Activated CD4-positive, alpha-beta T cell treated with anti-CD3 and anti-CD28 coated beads, Interleukin-2, Interleukin-4, amounts not matched to agents 100 ng/mL and 50 ng/mL, durations not matched to agents 16 hours and 8 hours (primary cell): ENCODE measurements at places on chromosomes 3 and 15.
A peak's percentile ranks its signal among the peaks of the same experiment; 100 is the strongest.

DNA sequence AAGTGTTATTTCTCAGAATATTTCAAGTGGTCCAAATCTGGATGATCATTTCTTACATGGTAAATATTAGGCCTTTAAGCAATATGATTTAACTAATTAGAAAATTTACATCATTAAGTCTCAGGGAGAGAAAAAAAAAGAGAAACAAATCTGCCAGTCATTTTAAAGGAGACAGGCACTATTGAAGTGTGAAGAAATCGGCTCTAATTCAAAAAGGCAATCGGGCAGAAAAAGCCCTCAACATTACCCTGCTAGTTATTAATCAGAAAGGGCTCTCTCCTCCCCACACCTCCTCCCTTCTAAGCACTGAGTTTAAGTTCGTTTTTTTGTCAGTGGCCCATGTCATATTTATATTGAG is 215.9 kb downstream of the MEIS2 start:
- no peak for DNase-seq

DNA sequence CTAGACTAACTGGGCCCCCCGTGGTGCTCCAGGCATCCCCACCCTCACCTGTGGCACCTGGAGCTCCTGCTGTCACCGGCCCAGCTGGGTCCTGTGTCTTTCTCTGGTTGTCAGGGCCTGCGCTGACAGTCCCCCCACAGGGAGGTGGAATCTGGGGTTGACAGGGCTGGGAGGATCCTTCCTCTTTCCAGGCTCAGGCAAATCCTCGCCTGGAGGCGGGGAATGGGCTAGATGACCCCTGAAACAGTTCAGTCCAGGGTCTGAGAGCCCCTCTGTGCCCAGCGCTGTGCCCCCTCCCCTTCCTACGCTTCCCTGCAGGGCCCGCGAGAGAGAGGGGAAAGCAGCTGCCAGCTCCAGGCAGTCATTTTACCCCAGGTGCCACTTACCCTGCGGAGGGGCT is 50.1 kb upstream of the MCF2L2 start:
- DNase-seq: no peak

GRCh38 chr15:28013480-28013879 is 85.6 kb downstream of the OCA2 start:
- DNase-seq: no peak

GRCh38 chr3:38967693-38967989 is 84.1 kb downstream of the SCN11A start:
- no peak for DNase-seq

- no peak for DNase-seq
Observed at GRCh38 chr15:92365084-92365483, 28.6 kb upstream of the ST8SIA2 start.

GRCh38 chr3:69510481-69511030 is 124.7 kb upstream of the FRMD4B start:
- DNase-seq: no peak

- DNase-seq: no peak
Observed at GRCh38 chr15:23002920-23003319, 22.8 kb upstream of the CYFIP1 start.

- DNase-seq: no peak
Observed at GRCh38 chr3:16088496-16088895, 86.0 kb upstream of the GALNT15 start.

DNA sequence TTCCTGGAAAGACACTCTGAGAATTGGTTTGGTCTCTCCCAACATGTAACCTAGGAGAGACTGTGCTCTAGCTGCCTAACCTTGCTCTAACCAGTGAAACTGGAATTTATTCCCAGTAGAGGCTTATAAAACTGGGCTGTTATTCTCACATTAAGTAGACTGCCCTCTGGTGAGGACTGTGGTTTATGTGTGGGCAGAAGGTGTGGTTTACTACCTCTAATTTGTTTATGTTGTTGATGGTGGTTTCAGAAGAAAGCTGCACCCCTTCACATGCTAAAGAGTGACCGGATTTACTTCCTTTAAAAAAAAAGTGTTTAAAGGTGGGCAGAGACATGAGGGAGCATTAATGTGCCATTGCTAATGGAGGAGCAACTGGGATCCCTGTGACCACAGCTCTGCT is 273.2 kb downstream of the MECOM start:
- no peak for DNase-seq

GRCh38 chr3:193114431-193115340 is 126.3 kb upstream of the PLAAT1 start:
- no peak for DNase-seq

- DNase-seq: peak; percentile 3
Observed at GRCh38 chr3:139797724-139798343, 120.1 kb upstream of the NMNAT3 start.

GRCh38 chr3:59443618-59444293 is 393.9 kb upstream of the CFAP20DC start:
- DNase-seq: no peak

- DNase-seq: no peak
Observed at GRCh38 chr3:177382944-177383343, 185.7 kb upstream of the TBL1XR1 start.

DNA sequence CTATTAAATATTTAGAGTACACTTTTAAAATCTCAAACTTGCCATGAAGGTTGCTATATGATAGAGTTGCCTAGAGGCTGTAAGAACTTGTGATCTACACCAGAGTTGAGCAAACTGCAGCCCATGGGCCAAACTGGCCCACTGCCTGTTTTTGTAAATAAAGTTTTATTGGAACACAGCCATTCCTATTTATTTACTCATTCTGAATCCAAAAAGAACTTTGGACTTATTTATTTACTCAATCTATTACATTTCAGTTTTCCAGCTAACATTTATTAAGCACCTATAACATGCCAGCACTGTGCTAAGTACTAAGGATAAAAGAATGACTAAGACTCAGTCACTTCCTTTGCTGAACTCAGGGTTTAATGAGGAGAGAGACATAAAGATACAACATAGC is 403.6 kb downstream of the ERC2 start:
- no peak for DNase-seq

GRCh38 chr3:25844891-25845290 is 55.0 kb downstream of the OXSM start:
- no peak for DNase-seq

- DNase-seq: no peak
Observed at GRCh38 chr3:37861620-37862041, at the start of gene CTDSPL. Gene CTDSPL (plus strand): TSS chr3:37861880. CDS start chr3:37862200, 320 bp downstream.

DNA sequence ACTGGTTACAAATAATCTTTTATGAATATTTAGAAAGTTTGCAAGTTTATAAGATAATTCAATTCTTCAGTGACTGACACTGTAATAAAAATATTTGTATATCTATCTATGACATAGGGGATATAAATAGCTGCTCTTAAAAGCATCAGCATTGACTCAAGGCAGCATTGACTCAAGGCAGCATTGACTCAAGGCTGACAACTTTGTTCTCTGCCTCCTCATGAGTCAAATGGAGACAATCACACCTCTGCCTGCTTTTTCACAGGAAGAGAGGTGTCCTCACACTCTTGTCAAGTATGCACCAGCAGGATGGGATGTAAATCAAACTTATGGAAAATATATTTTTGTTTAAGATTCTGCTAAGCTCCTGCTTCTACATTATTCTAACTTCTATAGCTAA is 1173.1 kb downstream of the NSUN3 start:
- DNase-seq: no peak

GRCh38 chr15:42286445-42287029 is 13.3 kb upstream of the TMEM87A start:
- DNase-seq: no peak

GRCh38 chr3:139561959-139562676 is 22.6 kb upstream of the RBP1 start:
- no peak for DNase-seq

DNA sequence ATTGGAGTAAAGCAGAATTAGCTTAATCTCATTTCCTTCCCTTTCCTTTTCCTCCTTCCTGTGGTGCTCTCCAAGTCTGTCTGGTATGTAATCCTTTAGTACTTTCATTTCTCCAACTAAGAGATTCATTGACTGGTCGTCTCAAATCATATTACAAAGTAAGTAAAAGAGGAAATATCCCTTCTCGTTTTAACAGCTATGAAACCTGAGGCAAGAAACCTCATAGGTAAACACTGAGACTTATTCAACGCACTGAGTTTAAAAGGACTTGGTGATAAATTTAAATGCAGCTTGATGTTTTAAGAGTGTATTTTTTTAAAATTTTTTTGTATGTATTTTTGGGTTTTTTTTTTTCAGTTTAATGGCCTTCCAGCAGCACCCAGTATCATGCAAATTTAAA is 117.2 kb upstream of the LRRC3B start:
- DNase-seq: no peak

GRCh38 chr3:147240581-147240980 is 165.8 kb downstream of the ZIC4 start:
- DNase-seq: no peak

DNA sequence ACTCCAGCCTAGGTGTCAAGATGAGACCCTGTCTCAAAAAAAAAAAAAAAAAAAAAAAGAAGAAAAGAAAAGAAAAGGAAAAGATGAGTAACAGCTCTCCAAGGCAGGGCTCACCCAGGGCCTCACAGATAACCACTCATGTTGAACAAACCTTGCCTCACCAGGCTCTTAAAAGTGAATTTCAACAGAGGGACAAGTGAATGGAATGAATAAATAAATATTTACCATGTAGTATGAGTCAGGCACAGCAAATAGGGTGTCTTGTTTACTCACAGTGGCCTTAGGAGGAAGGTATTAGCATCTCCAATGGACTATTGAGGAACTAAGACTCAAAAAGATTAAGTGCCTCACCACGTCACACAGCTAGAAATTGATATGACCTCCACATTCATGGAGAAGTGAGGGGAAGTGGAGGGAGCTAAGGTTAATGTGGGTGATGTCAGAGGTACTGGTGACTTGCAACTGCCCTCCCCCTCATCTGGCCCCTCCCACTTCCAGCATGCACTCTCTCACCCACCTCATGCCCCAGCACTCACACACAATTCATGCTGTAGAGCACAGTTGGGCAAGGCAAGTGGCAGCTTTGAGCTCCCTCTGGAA is 255.5 kb downstream of the UACA start:
- no peak for DNase-seq

DNA sequence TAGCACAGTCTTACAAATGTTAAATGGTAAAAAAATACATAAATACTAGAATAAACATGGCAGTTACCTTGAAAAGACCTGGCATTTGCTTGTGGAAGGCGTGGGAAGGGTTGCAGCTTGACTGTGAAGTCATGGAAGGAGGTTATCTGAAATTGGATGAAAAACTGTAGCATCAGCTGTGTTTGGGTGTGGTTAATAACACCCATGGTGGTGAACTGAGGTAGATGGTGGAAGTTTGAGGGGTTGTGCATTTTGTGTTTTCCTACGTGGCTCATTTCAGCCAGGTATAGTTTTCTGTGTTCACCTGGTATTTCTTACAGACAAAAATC is 46.5 kb downstream of the PSMD6 start:
- DNase-seq: no peak

DNA sequence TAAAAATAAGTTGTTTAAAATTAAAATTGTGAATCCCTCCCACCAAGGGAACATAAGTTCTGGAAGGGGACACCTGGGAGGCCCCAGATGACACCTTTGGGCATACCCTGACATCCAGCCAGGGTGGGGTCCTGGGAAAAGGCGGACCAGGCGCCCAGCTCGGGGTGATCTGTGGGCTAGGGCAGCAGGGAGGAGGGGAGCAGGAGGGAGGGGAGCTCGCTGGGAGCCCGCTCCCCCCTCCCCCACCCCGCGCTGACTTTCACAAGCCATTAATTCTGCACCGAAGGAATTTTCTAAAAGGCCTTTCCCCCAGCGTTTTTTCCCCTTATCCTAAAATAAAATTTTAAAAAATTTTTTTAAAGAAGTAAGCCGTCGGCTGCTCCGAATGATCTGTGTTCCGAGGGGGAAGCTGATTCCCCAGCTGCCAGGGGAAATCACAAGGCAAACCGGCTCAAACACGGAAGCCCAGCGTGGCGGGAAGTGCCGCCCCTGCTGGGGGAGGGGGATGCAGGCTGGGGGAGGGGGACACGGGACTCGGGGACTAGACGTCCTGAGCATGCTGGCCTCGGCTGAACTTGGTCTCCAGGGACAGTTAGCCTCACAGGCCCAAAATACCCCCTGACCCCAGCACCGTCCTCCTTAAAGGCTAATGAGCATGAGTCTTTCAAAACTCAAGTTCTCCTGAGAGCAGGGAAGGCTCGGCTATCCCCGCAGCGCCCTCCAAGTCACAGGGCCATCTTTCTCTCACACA is 13.9 kb downstream of the PLXND1 start:
- no peak for DNase-seq

DNA sequence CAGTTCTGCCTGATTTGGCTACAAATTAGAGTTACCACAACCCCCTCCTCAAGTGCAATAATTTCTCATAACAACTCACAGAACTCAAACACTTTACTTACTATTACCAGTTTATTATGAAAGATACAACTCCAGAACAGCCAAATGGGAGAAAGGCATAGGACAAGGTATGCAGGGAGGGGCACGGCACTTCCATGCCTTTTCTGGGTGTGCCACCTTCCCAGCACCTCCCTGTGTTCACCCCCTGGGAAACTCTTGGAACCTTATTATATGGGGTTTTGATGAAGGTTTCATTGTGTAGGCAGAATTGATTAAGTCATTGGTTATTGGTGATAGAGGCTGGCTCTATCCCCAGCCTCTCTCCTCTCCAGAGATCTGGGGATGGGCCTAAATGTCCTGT is 66.6 kb upstream of the RAP2B start:
- DNase-seq: no peak

- DNase-seq: no peak
Observed at GRCh38 chr15:70530906-70531305, 232.5 kb downstream of the UACA start.

- no peak for DNase-seq
Observed at GRCh38 chr3:64687086-64687780, 567 bp downstream of the ADAMTS9 start.

DNA sequence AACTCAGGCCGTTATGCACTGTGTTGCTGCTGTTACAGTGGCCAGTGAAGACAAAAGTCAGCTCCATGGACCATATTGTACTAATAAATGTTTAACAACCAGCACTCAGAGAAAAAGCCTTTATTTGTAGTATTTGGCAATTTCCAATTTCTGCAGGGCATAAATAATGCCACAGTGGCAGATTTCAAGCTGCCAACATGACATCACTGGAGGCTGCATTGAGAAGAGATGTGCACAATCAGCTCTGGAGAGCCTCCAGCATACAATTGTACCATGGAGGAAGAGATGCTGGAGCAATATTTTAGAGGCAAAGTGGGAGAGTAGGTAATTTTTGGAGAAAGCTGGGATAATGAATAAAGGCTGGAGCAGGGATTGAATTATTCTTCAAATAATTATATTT is 9.7 kb upstream of the ALCAM start:
- no peak for DNase-seq

GRCh38 chr3:16433701-16434151 is 79.8 kb downstream of the RFTN1 start:
- DNase-seq: no peak

GRCh38 chr3:51519848-51520247 is 18.7 kb upstream of the RAD54L2 start:
- DNase-seq: no peak

DNA sequence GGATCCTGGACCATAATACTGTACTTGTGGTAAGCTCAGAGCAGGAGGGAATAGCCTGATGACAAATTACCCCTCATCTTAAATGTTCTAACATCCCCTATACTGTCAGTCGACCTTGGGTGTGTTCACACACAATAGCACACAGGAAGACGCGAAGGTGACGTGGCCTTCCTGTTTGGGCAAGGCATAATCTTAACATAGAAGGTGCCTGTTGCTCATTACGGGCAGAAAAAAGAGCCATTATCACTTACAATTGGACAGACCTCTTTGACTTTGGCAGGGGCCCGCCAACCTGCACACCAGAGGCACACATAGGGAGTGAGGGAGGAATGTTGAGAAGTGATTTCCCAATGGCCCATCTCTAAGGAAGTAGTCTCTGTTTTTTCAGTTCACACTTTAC is 144.2 kb downstream of the ANO10 start:
- peak; percentile 53 for DNase-seq

- DNase-seq: no peak
Observed at GRCh38 chr3:195209847-195210265, 61.1 kb downstream of the XXYLT1 start.
